Neural crest cell (in vitro differentiated cells): ENCODE measurements at places on chromosomes 2 and 18. TPM values are rescaled to one million over a fixed set of nuclear protein-coding genes. Genes with fewer than 3 reads are reported as not detected.

- DNase-seq: no peak
Measured at GRCh38 chr2:24174851-24175277, at the start of gene FAM228A. Gene FAM228A, plus strand, starts transcription at chr2:24175053. Its CDS starts 428 bp downstream, at chr2:24175481.

- DNase-seq: no peak
Measured at GRCh38 chr2:189060096-189060642, 86.0 kb downstream of the COL3A1 start.

MXD1 gene
- 4.9 and 6.6 TPM in 2 replicates for total RNA-seq

- DNase-seq: no peak
Measured at GRCh38 chr2:120745420-120746111, 9.9 kb downstream of the GLI2 start.

DNA sequence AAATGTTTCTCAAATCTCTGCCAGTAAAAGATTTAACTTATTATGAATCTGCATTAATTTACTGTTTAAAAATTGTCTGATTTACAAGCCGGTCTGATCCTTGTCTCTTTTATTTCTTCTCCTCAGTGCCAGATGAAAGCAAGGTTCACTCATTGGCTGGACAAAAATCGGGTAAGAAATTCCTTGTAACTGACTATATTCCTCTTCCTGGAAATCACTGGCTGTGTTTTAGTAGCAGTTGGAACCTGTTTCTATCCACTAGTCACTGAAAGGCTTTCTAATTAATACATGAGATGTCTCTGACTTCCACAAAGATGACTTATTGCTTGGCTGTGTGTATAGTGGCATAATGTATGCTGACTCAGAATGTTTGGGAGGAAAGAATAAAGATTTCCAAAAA is 436.6 kb upstream of the NRP2 start:
- DNase-seq: no peak

HNMT gene
- total RNA-seq: 5.2 and 5.5 TPM in 2 replicates

- no peak for DNase-seq
Measured at GRCh38 chr18:50199346-50199855, 4.5 kb upstream of the MYO5B start.

DNA sequence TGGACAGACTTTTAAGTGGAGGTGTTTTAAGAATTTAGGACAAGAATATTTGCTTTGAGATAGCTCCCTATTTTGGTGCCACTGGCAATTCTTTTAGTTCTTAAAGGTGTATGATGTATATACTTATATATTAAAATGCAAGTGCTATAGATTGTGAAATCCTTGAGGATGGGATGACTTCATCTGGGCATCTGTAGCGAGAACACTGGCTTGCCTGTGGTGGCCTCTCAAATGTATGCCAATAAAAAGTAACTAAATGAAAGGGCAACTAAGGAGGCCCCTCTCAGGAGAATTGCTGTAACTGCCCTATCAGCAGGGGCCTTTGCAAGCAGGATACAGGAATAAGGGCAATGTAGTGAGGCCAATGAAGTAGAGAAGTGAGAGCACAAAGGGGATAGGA is 2.6 kb upstream of the THUMPD2 start:
- DNase-seq: no peak

DNA sequence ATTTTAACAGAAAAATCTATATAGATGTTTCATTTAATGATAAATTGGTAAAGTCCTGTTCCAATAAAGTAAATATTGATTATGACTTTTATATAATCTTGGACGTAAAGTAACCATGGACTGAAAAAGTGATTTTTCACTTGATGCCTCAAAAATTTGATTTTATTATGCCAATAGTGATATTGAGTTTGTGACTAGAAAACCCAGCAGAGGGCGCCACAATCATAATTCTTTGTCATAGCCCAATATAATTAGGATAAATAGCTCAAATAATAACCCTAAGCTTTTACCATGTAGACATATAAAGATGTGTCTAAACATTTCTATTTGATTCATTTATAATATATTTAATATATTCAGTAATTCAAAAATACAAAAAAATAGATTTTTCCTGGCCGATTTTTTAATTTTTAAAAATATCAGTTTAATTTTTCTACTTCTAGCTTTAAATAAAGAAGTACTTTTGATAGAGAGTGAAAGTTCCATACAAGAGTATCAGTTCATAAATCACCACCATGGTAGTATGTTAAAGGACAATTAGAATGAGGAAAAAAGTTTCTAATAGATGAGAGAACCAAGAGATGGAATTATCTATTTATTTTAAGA is 30.7 kb downstream of the CAMKMT start:
- DNase-seq: peak; percentile 59

DNA sequence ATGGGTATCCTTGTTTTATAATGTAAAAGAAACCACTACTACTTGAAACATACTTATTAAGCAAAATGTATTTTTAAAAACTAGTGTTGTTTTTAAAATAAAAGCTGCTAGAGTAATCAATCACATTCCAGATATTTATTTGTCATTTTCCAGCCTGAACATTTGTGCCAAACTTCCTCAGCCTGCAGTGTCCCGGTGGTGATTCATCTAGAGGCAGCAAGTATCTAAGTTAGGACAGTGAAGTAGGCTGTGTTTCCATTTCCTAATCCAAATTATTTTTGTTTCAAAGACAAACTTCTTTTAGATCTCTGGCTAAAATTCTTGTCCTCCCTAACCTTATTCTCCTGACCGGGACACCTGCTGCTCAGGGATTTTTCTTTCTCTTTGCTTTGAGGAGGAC is 12.8 kb upstream of the GCG start:
- DNase-seq: no peak

- no peak for DNase-seq
Measured at GRCh38 chr2:43399515-43400264, 173.3 kb upstream of the ZFP36L2 start.

GRCh38 chr2:191933307-191934105 is 86.6 kb upstream of the CAVIN2 start:
- DNase-seq: no peak

DNA sequence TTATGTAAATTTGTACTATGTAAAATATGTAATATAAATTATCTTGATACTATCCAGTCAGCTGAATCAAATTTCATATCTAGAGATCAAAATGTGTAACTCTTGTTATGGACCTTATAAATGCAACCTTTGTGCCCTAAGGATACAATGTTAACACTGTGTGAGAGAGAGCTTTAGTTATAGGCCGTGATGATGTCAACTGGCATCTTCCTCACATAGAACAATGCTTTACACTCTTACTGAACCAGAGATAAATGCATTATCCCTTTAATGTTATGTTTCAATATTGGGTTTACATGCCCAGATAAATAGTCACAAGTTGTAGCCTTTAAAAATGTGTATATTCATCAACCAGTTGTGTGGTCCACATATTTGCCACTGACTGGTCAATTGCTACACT is 115.1 kb downstream of the KCNJ3 start:
- DNase-seq: no peak

GRCh38 chr2:159128191-159128590 is 158.3 kb downstream of the WDSUB1 start:
- DNase-seq: no peak
